Fibroblast of lung (primary cell): ENCODE measurements at places on chromosomes 12 and 14. TPM values are rescaled to one million over a fixed set of nuclear protein-coding genes. Genes with fewer than 3 reads are reported as not detected.

- H3K27me3 ChIP-seq, result peaks cover 4% of the 10 kb centered on the region
- H3K36me3 ChIP-seq, result no peaks in the 10 kb centered on the region
- DNase-seq, result no peak
- H3K4me1 ChIP-seq, result peaks cover 6% of the 10 kb centered on the region
- no peak overlapping the region for H3K27ac ChIP-seq
These were observed 2.1 kb downstream of the VASH1 start for GRCh38 chr14:76763096-76764041.

DNA sequence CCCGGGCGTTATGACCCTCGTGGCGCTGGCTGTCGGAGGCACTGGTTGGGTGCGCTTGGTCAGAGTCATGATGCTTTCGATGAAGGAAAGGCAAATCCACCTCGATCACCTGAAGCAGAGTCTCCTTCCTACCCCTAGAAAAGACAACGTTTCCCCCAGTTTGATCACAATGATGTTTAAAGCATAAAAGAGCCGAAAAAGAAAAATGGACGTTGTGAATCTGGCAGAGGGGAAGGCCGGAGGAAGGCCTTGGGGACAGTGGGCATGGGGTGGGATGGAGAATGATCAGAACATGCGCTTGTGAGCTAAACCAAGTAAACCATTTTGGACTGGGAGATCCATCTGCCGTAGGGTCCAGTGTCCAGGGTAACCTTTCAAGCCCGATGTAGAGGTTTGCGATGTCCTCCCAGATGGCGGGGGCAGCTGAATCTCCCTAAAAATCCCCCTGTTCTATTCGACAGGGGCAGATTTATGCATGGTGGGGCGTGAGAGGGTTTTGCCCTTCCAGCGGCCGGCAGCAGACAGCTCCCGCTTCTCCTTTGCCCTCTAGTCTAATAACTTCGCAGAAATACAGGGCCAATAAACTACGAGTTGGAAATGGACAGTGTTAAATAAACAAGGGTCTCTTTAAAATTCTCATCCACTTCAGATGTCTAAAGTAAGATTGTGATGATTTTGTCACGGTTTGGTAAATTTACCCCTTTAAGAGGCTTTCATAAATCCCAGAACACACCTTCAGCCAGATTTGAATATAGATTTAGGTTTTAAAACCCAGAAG lies 2.3 kb upstream of the OTX2 start:
- no peak for DNase-seq
- no peak overlapping the region for H3K4me3 ChIP-seq
- H3K36me3 ChIP-seq, result no peaks in the 10 kb centered on the region
- no peak overlapping the region for H3K27ac ChIP-seq

- no peaks in the 10 kb centered on the region for H3K27me3 ChIP-seq
- no peaks in the 10 kb centered on the region for H3K36me3 ChIP-seq
- DNase-seq, result no peak
- H3K27ac ChIP-seq, result no peak overlapping the region
These were observed 164.7 kb downstream of the SUDS3 start for GRCh38 chr12:118541071-118541470.

- no peak for DNase-seq
- H3K4me1 ChIP-seq, result peaks cover 4% of the 10 kb centered on the region
- no peaks in the 10 kb centered on the region for H3K36me3 ChIP-seq
- H3K4me3 ChIP-seq, result no peak overlapping the region
These were observed 21.1 kb downstream of the OR6J1 start for GRCh38 chr14:22623047-22623446.

- no peak overlapping the region for H3K4me3 ChIP-seq
- peaks cover 2% of the 10 kb centered on the region for H3K27me3 ChIP-seq
- H3K4me1 ChIP-seq, result peaks cover 3% of the 10 kb centered on the region
- no peak for DNase-seq
- H3K36me3 ChIP-seq, result no peaks in the 10 kb centered on the region
These were observed 5.4 kb upstream of the CEBPE start for GRCh38 chr14:23124337-23124954.

GRCh38 chr12:386651-387050 lies 2.5 kb downstream of the KDM5A start:
- H3K4me3 ChIP-seq, result peak overlapping the region; percentile 94
- H3K36me3 ChIP-seq, result peaks cover 1% of the 10 kb centered on the region
- H3K27ac ChIP-seq, result no peak overlapping the region
- H3K4me1 ChIP-seq, result peaks cover 5% of the 10 kb centered on the region
- DNase-seq, result peak; percentile 25
- no peaks in the 10 kb centered on the region for H3K27me3 ChIP-seq

GRCh38 chr14:32697704-32698103 lies 241.0 kb upstream of the NPAS3 start:
- no peak overlapping the region for H3K27ac ChIP-seq
- no peak overlapping the region for H3K4me3 ChIP-seq
- H3K36me3 ChIP-seq, result no peaks in the 10 kb centered on the region

DNA sequence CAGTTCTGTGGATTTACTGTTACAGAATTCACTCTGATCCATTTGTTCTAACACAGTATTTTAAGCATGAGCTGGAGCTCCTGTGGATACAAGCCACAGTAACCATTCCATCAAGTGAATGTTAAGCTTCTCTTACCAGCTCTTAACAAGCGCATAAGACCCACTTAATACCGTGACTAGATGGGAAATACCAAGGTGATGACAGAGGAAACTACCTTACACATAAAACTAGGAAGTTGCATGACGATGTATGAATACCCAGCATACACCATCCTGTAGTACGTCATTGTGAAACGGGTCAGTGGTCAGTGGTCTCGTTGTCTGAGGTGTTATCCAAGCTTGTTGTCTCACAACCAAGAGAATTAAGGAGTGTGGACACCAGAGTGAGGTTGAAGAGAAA lies 2.0 kb upstream of the GALC start:
- H3K27me3 ChIP-seq, result no peaks in the 10 kb centered on the region
- peaks cover 4% of the 10 kb centered on the region for H3K4me1 ChIP-seq
- no peak overlapping the region for H3K27ac ChIP-seq
- DNase-seq, result peak; percentile 51
- no peaks in the 10 kb centered on the region for H3K36me3 ChIP-seq
- no peak overlapping the region for H3K4me3 ChIP-seq

Gene CRY1
- 8.0 and 9.6 TPM in 2 replicates for total RNA-seq

Gene KIF21A
- 2.8 and 5.9 TPM in 2 replicates for total RNA-seq
